ENCODE measurements at places on chromosomes 13 and 19.

DNA sequence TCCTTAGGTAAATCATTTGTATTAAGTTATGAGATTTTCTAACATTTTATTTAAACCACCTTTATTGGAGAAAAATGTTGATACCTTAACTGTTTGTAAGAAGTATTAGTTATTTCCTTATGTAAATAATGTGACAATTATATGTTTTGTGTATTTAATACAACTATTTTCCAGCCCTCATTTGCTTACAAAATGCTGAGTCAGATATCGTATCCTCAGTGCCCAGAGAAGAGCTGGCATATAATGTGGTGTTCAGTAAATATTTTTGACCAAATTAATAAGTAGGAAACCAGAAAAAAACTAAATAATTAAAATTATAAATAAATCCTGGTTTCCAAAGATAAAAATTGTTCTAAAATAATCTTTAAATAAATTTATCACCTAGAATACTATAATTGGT lies 140.2 kb upstream of the PCDH17 start:
- no peak for DNase-seq

GRCh38 chr13:46295491-46296114 lies 83.9 kb downstream of the LRRC63 start:
- peak; percentile 90 for DNase-seq

DNA sequence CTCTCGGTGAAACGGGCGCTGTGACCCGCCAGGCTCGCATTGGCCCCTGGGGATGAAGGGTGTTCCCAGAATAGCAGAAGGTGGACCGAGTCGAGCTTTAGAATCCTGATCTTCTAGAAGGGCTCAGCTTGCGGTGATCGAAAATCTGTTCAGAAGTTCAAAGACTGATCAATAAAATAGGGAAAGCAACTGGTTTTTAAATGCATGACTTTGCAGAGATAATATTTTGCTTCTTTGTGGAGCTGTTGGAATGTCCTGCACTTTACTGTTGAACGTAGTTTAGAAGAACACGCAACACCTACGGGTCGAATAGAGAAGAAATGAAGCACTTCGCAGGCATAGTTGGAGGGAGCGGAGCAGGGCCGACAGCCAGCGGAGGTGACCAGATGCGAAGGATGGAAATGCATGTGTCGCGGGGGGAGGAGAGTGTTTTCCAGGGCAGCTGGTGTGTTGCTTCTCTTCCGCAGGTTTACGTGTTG lies 766 bp downstream of the CEBPG start:
- DNase-seq, result peak; percentile 26

GRCh38 chr19:3834349-3835054 lies 34.3 kb downstream of the ZFR2 start:
- no peak for DNase-seq

- DNase-seq, result peak; percentile 36
Observed at GRCh38 chr13:30276178-30276577, 31.2 kb downstream of the KATNAL1 start.

GRCh38 chr13:49292742-49293486 lies 45.2 kb downstream of the CDADC1 start:
- peak; percentile 44 for DNase-seq

DNA sequence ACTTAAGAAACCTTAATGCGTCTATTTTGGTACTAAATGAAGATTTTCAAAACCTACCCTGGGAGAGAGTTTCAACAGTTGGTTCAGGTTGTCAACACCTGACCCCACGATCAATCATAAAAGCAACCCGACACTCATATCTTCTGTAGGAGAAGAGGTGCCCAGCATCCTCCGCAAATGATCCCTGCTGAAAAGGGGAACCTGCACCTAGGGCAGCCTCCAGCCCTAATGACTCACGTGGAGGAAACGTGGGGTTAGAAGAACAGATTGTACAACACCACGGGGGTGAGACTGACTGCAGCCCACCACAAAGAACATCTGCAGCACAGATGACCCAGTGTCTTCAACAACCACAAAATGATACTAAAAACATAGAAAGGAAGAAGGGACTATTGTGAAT lies 116.3 kb downstream of the RAB20 start:
- DNase-seq, result no peak

DNA sequence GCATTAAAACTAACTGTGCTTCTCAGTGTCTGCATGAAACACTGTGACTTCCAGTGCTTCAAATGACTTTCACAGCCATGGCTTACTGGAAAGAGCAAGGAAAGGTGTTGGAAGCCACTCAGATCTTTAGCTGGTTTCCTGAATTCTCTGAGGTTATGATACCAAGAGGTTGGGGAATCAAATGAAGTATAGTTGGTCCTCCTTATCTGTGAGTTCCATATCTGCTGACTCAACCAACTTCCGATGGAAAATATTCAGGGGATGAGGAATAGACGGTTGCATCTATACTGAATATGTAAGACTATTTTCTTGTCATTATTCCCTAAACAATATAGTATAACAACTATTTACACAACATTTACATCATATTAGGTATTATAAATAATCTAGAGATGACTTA lies 32.4 kb downstream of the EPSTI1 start:
- no peak for DNase-seq

GRCh38 chr13:102869948-102870676 lies 24.3 kb downstream of the ERCC5 start:
- DNase-seq, result peak; percentile 24

- peak; percentile 2 for DNase-seq
Observed at GRCh38 chr19:57664269-57665127, 4.2 kb upstream of the ZSCAN4 start.

DNA sequence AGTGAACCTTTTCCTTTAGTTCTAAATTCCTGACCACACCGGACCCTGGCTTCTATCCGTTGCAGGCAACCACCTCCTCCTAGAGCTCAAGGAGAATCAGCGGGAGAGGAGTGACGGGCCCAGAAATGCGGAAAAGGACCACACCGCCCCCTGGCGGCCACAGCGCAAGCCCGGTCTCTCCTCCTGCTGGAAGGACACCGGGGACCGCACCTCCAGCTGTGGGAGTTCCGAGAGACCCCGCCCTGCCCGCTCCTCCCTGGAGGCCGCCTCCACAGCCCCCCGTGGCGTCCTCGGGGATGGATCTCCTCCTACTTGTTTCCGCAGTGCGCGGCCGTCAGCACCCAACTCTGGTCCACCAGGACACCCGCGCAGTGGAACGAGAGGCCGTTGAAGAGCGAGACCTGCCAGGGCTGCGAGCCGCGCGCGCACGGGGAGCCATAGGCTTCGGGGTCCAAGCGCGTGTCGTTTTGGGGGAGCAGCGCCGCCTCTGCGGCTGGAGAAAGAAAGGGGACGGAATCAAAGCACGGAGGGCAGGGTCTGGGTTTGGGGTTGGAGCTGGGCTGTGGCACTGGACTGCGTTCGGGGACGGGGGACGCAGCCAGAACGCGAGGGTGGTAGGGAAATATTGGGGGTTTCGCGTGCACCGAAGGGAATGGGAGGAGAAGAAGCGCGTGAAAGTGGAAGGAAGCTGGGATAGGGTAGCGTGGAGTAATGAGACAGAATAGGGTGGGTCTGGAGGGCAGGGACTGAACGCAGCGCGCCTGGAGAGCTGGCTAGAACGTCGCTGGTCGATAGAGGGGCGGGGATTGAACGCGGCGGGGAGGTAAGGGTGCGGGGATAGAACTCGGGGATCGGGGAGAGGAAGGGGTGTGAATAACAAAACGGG lies 2.5 kb downstream of the KLK10 start:
- DNase-seq, result peak; percentile 18

DNA sequence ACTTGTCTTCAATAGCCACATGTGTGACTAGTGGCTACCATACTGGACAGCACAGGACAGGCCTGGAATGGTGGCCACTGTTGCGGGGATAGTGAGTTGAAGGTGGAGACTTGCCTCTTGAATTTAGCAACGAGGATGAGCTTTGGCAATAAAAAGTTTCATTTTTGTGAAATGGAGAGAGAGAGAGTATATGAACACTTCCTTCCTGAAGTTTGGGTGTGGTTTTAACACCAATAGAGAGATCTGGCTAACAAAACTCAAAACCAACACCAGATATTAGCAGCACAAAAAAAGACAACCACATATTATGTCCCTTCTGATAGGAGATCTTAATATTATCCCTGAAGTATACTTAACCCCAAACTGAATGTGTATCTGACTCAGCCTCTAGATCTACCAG lies 6.3 kb upstream of the LRFN3 start:
- DNase-seq, result peak; percentile 61

DNA sequence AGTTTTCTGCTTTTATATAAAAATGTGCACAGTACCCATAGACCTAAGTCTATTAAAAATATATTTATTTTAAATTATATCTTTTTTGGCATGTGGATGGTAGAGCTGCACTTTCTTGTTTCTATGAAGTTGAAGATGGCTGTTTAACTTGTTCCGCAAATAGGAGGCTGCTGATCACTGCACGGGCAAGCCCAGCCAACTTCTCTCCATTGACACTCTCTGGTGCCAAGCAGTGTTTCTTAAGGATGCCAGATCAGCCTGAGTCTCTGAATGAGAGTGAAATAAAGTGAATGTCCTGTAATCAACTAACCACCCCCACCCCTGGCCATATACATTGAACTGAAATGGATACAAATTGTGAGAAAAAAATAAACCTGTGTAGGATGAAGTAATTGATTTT lies 202.9 kb upstream of the KLHL1 start:
- DNase-seq, result no peak

- DNase-seq, result no peak
Observed at GRCh38 chr13:43782686-43783085, 4.1 kb downstream of the ENOX1 start.

GRCh38 chr19:55352040-55352439 lies 2.5 kb downstream of the COX6B2 start:
- no peak for DNase-seq

- no peak for DNase-seq
Observed at GRCh38 chr13:22336460-22336859, 665.6 kb downstream of the FGF9 start.

DNA sequence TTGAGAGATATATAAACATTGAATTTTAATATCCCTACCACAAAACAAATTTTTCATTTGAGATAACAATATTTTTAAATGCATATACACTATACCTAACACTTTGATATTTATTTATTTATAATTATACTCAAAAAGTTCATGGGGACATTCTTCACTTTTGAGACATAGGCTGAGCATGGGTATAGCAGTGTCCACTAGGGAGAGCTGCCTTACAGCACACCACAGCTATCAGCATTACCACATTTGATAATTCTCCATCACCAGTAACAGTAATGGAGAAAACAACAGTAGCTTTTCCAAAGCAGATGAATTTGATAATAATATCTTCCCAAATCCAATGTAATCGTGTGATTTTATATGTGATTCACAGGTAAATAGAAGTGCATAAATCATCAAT lies 626.1 kb downstream of the DACH1 start:
- no peak for DNase-seq

- DNase-seq, result no peak
Observed at GRCh38 chr19:8148410-8149260, 757 bp downstream of the FBN3 start.

- DNase-seq, result no peak
Observed at GRCh38 chr19:18828786-18829185, 3.0 kb upstream of the UPF1 start.

DNA sequence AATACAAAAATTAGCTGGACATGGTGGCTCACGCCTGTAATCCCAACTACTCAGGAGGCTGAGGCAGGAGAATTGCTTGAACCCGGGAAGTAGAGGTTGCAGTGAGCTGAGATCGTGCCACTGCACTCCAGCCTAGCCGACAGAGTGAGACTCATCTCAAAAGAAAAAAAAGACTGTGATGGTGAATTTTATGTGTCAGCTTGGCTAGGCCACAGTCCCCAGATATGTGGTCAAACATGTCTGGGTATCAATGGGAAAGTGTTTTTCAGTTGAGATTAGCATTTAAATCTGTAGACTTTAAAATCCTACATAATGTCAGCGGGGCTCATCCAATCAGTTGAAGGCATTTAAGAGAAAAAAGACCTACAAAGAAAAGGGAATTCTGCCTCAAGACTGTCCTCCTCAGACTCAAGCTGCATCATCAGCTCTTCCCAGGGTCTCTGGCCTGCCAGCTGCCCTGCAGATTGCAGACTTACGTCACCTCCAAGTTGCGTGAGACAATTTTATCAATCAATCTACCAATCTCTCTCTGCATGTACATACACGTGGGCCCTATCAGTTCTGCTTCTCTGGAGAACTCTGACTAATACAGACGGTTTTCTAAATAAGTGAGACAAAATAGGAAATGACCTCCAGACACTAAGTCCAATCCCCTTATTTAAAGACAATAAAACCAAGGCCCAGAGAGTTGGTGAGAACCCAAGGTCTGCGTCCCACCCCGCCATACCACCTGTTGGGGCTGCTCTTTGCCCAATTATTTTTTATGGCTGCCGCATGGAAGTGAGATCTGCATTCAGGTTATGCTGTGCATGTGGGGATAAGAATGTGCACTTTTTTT lies 99.2 kb downstream of the ABCC4 start:
- DNase-seq, result peak; percentile 10

DNA sequence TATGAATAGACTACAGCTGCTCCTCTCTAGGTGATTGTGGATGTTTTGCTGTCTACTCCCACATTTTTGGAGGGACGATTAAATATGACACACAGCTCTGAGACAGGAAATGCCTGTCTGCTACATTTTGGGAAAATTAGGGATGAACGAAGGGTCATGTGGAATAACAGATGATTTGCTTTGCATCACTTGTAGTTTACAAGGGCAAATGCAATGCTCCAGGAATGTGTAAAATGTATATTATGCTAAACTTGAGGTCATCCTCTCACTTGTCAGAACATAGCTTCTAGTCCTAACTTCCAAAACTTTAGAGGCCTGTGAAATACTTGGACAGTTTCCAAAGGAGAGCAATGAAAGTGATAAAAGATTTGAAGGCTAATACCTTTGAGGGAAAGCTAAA lies 284.2 kb upstream of the DACH1 start:
- no peak for DNase-seq

DNA sequence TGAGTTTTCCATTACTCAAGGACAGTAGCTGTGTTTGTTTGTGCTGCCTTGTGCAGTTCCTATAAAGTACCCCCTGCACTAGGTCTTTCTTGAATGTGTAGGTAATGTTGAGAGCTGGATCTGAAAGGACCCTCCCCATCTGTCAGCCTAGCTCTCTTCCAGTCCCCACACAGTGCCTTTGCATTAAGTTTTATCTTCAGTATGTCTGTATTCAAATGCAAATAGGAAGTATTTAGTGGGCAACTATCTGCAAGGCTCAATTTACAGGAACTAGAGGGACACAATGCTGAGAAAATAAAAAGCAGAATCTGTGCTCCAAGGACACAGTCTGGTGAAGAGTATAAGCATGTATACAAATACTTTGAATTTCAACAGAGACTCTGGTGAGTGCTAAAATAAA lies 558.5 kb downstream of the RFC3 start:
- no peak for DNase-seq

DNA sequence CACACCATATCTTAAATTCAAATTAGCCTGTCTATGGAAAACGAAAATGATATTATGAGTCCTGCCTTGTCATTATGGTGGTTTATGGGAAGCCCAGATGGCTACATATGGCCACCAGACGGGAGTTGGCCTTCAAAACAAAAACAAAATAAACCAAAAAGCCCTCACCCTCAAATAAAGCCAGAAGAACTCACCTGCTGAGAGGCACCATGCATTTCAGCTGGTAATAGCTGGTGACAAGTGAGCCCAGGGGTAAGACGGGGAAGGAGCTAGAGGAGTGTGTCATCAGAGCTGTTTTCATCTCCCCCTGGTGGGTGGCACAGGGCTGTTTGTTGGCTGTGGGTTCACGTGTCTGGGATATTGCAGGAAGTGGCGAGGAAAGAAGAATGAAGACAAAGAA lies 152.9 kb downstream of the EFNB2 start:
- no peak for DNase-seq

- DNase-seq, result no peak
Observed at GRCh38 chr19:57190301-57190700, 999 bp upstream of the ZNF264 start.

- no peak for DNase-seq
Observed at GRCh38 chr13:59750860-59751259, 412.9 kb downstream of the DIAPH3 start.

All from activated CD4-positive, alpha-beta T cell treated with anti-CD3 and anti-CD28 coated beads, Interleukin-10, Interleukin-2, amounts not matched to agents 100 ng/mL and 50 ng/mL, durations not matched to agents 16 hours and 8 hours (primary cell).